ENCODE measurements at places on chromosomes 1 and 21.

GRCh38 chr1:48107516-48107915, 110.3 kb upstream of the TRABD2B start:
- no peak for DNase-seq

DNA sequence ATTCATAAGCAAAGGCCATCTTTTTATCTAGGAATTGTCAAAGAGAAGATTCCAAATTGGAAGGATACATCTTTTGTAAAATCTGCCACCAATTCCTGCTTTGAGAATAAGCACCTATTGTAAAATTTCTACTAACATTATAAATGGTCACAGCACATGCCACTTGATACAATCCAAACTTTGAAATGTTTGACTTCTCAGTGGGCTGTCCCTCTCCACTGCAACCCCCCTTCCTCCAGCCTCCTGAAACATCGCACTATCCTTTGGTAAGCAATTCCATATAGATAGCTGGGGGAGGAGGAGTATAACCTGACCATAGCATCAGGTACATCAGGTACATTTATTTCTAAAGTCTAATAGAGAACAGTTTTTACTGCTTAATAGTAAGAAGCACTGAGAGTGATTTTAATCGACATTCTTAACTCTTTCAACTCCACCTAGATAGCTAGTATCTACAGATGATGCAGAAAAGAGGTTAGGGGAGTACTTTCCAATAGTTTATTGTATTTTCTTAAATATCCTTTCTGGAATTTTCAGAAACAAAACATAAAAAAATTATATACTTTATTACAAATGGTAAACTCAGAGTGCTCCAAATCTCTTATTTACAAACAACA, 2.9 kb downstream of the JUN start:
- DNase-seq = no peak

DNA sequence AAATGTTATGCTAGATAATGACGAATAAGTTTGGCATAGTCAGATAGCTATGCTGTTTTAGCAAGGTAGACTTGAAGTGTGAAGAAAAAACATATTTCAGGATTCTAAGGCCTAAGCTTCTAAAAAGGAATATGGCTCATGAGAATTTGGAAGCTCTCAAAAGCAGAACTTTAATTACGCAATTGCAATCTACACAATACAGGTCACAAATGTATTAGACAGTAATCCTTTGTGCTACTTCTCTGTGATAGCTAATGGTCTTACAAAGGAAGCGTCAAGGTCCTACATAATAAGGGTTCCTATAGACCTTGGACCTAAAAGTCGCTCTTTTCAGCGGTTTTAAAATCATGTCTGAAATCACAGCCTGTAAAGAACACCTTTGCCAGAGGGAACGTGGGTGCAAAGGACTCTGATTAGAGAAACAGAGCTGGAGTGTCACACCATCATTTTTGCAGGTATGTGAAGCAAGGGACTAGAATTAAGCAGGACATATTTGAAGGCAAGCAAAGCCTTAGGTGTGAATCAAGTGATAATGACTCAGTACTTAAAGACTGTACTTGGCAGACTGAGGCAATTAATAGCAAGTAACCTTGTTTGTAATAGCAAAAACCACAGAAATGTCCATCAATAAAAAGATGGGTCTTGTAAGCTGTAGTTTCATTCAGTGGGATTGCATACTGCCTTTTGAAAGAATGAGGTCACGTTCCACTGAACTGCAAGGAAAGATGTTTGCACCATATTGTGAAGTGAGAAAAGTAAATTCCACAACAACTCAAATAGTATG, 420.2 kb downstream of the KCTD3 start:
- no peak for DNase-seq

DNA sequence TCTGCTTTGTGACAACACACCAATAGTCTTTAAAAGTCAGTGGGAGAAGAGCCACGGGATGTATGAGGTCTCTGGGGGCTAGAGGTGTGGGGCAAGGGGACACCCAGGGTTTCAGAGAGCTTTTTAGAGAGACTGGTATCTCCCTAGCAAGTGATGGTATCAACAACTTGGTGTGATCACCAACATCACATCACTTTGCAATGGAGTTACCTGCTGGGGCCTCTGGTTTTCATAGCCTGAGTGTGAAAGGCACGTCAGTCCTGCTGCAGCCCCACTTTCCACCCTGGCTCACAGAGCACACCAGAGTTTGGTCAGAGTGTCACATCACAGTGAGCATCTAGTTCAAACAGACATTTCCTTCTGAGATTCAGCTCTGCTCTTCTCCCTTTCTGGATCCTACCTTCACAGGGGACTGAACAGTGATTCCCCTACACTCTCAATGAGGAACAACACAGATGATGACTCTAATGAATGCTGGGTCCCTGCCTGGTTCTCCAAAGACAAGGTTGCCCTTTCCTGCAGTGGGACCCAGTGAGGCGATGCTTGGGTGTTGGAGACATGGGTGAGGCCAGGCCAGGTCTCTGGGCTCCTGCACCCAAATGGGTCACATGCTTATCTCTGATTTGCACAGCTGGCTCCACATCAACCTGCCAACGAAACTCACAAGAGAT, 2.0 kb upstream of the MAN1C1 start:
- no peak for DNase-seq

- DNase-seq = no peak
These were observed 51.9 kb upstream of the GJA8 start for GRCh38 chr1:147850737-147851136.

GRCh38 chr1:2969845-2970291, 51.4 kb upstream of the ACTRT2 start:
- DNase-seq = no peak

- no peak for DNase-seq
These were observed 1.9 kb downstream of the EIF4G3 start for GRCh38 chr1:21174654-21175323.

DNA sequence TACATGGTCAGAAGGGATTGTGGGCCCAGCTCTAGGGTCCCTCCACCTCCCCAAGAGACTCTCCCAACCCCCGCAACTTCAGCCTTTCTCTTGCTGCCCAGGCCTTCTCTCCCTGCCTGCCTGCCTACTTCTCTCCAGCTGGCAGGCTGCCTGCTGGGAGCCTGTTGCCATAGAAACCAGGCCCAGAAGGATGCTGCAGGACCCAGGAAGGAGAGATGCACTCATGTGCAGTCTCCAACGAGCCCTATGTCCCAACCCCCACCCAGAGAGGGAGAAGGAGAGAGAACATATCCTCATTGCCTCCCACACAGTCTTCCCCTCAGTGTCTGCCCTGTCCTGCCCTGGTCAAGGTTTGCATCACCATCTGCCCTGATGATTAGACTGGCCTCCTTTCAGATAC, 10.8 kb upstream of the SMIM12 start:
- DNase-seq = no peak

DNA sequence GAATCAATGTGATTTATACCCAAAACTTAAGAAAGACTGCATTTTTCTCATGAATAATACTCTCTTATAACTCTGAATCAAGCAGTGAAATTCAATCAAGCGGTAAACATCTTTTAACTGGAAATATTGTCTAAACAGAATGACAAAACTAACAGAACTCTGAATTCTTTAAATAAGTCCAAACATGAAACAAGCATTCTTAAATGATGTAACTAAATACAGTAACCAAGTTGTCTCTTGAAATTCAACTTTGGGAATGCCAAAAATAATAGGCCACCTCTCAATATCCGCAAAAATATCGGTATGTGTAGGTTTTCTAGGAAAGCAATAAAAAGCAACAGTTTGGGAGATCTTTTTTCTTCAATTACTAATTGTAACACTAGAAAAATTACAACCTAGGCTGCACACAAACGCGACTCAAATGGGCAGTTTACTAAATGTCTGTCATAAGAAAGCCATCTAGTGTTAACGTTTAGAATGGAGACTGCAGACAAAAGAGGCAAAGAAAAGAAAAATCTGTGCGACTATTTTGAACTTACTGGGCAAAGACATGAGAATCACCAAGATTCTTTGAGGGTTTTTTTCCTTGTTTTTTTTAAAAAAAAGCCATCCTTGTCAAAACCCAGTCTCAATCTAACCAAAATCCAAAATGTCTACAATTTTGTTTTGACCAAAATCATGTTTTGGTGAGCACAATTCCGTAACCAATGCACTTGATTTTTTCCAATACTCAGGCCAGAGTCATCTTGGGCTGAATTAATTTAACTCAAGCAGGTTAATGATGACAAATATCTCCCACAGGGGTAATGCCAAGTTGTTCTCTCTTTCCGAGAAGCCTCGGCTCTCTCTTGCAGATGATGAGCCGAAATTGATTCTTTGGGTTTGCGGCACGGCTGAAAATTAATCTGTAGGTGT, 1.3 kb downstream of the SIPA1L2 start:
- DNase-seq = no peak

GRCh38 chr1:60367532-60367931, 294.0 kb upstream of the C1orf87 start:
- DNase-seq = no peak

Data from hematopoietic multipotent progenitor cell treated with erythropoietin and hydrocortisone succinate and interleukin-3 and kit ligand, for 15 days (in vitro differentiated cells).